A549 (cell line): ENCODE measurements at places on chromosomes 5 and 9. TPM values are rescaled to one million over a fixed set of nuclear protein-coding genes. Genes with fewer than 3 reads are reported as not detected.

Gene CDX1
- polyA plus RNA-seq, result not detected in 3 replicates

Gene FCHSD1
- 10.1 to 14.5 TPM (median 14.0 TPM) in 3 replicates for polyA plus RNA-seq

Gene DDX4
- 0.08 TPM in 1 of 3 replicates, not detected in the others for polyA plus RNA-seq

Gene TMEM252
- not detected in 3 replicates for polyA plus RNA-seq

Gene ISL1
- 0.04 TPM in 1 of 3 replicates, not detected in the others for polyA plus RNA-seq

Gene AFF4
- 20.8 to 22.4 TPM (median 22.1 TPM) in 3 replicates for polyA plus RNA-seq

Gene MAPK9
- 34.6 to 36.6 TPM (median 34.7 TPM) in 3 replicates for polyA plus RNA-seq

Gene NFIB
- polyA plus RNA-seq, result 10.7 to 13.2 TPM (median 12.0 TPM) in 3 replicates

Gene FLT4
- 2.1 to 3.0 TPM (median 2.6 TPM) in 3 replicates for polyA plus RNA-seq

Gene SOHLH1
- not detected in 3 replicates for polyA plus RNA-seq

Gene FOXD4L6
- not detected in 3 replicates for polyA plus RNA-seq

Gene BARX1
- polyA plus RNA-seq, result 6.3 to 7.8 TPM (median 7.3 TPM) in 3 replicates

GRCh38 chr9:89815903-89816573 is 211.2 kb downstream of the GADD45G start:
- no peak for DNase-seq

GRCh38 chr9:118521261-118521660 is 817.1 kb downstream of the TLR4 start:
- no peak for DNase-seq

- no peak for DNase-seq
Observed at GRCh38 chr9:88933607-88934379, 57.5 kb upstream of the S1PR3 start.

DNA sequence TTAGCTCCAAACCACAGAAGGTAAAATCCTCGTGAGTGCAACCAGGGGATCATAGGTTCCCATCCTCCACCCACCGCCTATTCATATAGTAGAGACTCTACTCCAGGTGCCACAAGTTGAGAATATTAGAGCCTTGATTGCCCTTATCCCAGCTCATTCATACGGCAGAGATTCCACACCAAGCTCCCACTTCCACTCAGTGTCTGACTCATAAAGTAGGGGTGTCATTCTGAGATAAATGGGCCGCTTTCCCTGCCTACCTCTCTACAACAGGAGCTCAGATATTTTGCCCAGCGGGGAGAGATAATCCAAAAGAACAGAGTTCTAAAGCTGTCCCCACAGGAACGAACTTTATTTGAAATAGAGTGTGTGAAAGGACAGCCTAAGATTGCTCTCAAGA is 9.4 kb downstream of the SLC22A4 start:
- DNase-seq, result no peak

DNA sequence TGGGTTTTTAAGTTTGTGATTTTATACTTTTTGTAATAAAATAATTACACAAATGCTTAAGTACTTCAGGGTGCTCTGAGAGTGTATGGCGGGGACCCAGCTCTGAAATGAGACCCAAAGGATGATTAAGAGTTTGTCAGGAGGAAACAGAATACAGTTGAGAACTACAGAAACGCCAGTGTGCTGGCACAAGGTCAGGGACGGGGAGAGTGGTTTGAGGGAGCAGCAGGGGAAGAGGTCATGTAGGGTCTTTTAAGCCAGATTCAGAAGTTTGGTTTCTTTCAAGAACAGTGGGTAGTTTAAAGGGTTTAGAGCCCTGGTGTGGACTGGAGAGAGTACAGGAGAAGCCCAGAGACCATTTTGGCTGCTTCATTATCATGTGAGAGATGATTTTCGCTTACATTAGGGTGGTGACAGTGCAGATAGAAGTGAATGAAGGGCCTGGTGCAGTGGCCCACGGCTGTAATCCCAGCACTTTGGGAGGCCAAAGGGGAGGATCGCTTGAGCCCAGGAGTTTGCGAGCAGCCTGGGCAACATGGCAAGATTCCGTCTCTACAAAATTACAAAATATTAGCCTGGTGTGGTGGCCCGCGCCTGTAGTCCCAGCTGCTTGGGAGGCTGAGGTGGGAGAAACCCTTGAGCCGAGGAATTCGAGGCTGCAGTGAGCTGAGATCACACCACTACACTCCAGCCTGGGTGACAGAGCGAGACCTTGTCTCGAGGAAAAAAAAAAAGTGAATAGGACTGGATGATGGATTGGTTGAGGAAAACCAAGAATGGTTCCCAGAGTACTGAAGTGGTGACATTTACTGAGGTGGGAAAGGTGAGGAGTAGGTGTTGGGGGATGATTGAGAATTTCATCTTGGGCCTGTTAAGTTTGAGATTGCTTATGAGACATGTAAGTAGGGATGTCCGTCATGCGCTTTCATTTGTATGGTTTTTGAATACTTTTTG is 1.4 kb upstream of the ETF1 start:
- DNase-seq, result no peak

DNA sequence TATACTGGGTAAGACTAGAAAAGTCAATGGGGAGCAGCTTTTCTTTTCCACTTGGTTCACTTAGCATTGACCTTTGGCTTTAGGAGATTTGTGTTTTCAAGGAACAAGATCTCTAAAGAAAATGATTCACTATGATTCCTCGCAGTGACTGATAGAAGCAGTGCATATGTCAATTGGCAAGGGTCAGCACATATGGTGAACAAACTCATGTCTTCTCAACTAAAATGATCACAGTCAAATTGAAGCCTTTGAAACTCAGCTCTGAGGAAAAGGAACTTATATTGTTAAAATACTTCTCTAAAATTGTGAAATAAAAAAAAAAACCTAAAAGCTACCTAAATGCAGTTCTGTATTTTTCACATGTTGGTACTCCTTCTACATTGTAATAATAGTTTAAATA is 43.2 kb upstream of the IL7R start:
- no peak for DNase-seq

DNA sequence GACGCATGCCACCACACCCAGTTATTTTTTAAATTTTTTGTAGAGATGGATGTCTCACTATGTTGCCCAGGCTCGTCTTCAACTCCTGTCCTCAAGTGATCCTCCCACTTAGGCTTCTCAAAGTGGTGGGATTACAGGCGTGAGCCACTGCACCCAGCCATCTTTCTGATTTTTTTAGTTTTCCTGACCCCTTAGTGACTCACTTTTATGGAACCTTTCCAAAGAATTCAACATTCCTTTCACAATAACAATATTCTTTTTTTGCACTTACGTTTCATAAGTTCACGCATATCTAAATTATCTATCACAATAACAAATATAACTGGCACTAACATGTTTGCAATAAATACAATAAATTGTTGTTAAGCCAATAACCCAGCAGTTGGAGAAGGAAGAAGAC is 8.5 kb downstream of the ELOVL7 start:
- no peak for DNase-seq

- no peak for DNase-seq
Observed at GRCh38 chr5:112616812-112617547, 120.7 kb upstream of the APC start.

- no peak for DNase-seq
Observed at GRCh38 chr5:180235077-180235476, 26.1 kb upstream of the RASGEF1C start.

- DNase-seq, result no peak
Observed at GRCh38 chr5:151139015-151139414, 18.6 kb downstream of the ANXA6 start.

DNA sequence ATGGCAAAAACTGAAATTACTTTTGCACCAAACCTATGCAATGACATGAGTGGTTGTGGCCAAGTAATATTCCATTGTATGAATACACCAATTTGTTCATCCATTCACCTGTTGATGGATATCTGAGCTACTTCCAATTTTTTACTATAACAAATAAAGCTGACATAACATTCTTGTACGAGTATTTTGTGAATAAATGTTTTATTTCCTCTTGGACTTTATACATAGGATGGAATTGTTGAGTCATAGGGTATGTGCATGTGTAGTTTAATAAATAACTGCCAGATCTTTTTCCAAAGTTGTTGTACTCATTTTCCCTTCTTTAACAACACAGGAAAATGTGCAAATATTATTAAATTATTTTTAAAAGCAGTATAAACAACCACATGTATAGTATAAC is 146.1 kb upstream of the ZNF462 start:
- DNase-seq, result no peak

DNA sequence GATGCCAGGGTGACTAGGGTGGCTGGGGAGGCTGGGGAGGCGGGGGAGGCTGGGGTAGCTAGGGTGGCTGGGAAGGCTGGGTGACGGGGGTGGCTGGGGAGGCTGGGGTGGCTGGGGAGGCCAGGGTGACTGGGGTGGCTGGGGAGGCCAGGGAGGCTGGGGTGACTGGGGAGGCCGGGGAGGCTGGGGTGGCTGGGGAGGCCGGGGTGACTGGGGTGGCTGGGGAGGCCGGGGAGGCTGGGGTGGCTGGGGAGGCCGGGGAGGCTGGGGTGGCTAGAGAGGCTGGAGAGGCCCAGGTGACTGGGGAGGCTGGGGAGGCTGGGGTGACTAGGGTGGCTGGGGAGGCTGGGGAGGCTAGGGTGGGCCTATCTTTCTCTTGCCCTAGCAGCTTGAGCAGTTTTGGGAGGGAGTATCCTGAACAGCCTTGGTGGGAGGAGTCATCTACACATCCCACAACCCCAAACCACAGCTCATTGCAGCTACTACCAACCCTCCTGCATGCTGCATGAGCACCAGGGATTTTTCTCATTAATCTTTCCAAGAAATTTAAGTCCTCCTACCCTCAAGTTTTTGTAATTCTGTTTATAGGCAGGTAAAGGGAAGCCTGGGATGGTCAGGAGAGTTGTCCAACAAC is 203.2 kb upstream of the IRX1 start:
- DNase-seq, result no peak

GRCh38 chr9:131464354-131465000 is 38.2 kb upstream of the POMT1 start:
- no peak for DNase-seq

- no peak for DNase-seq
Observed at GRCh38 chr9:107270580-107270979, 12.5 kb upstream of the RAD23B start.

DNA sequence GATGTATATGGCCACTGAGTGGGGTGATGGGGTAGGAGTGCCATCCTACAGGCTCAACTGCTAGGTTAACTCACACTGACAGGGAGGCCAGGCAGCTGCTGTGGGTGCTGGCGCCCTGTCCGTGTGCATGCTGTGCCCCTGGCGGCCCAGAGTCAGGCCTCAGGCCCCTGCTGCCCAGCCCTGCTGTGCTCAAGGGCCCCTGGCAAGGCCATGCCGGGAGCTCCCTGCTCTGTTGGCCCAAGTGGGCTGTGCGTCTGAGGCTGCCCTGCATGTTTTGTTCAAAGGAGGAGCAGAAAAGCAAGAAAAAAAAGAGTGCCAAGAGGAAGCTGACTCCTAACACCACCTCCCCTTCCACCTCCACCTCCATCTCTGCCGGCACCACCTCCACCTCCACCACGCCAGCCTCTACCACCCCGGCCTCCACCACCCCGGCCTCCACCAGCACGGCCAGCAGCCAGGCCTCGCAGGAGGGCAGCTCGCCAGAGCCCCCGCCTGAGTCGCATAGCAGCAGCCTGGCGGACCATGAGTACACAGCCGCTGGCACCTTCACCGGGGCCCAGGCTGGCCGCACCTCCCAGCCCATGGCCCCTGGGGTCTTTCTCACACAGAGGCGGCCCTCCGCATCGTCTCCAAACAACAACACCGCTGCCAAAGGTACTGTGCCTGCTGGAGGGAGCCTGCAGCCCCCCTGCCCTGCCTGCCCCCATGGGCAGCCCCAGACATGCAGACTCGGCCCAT is 100.1 kb downstream of the PHF2 start:
- no peak for DNase-seq

DNA sequence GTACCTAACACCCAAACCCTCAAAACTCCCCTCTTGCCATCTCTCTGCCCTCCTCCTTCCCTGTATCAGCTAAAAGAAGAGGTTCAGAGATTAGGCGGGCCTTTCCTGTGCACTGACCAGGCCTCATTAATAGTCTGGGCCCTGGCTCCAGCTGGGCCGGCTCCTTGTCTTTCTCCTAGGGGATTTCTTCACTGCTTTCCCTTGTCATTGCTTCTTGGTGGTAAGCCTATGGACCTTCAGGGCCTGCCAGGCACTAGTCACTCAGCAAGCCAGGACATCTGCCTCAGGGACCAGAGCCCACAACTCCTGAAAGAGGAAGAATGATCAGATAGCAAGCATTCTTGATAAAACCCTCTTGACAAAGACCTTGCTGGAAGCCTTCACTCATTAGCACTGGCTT is 50.9 kb downstream of the MRRF start:
- DNase-seq, result no peak

GRCh38 chr9:14198841-14199455 is 115.0 kb downstream of the NFIB start:
- DNase-seq, result no peak

- DNase-seq, result no peak
Observed at GRCh38 chr9:4585135-4585534, 77.0 kb upstream of the PLPP6 start.

DNA sequence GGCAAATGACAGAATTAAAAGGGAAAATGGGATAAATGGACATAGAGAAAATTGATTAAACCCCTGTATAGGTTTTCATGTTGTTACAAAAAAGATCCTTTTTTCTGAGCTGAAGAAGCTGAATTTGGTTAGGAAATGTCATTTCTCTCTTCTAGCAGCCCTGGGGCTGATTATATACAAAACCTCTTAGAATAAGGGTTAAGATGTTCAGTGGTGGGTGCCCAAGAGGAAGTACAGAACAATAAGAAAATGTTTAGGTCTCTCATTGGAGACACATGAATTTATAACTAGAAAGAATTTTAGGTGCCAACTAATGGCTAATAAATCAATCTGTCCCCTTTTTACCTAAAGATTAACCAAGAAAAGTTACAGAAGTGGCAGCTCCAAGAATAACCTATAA is 14.2 kb downstream of the ABHD17B start:
- no peak for DNase-seq

- DNase-seq, result no peak
Observed at GRCh38 chr5:1386274-1386717, 41.4 kb upstream of the CLPTM1L start.

- no peak for DNase-seq
Observed at GRCh38 chr5:150123542-150123941, 32.1 kb downstream of the PDGFRB start.

DNA sequence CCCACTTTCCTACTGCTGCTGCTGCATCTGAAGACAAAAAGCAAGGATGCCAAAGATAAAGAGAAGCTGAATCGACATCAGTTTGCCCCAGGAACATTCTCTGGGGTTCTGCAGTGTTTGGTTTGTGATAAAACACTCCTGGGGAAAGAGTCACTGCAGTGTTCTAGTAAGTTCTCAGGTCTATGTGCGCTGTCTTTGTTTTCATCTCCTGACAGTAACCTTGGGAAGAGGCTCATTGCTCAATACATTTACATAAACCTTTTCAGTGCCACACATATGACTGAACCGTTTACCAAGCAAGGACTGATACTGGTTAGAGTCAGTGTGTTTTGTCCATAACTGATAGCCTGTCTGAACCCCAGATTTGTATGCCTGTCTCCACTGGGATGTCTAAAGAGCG is 232.1 kb downstream of the ARHGEF28 start:
- DNase-seq, result no peak

DNA sequence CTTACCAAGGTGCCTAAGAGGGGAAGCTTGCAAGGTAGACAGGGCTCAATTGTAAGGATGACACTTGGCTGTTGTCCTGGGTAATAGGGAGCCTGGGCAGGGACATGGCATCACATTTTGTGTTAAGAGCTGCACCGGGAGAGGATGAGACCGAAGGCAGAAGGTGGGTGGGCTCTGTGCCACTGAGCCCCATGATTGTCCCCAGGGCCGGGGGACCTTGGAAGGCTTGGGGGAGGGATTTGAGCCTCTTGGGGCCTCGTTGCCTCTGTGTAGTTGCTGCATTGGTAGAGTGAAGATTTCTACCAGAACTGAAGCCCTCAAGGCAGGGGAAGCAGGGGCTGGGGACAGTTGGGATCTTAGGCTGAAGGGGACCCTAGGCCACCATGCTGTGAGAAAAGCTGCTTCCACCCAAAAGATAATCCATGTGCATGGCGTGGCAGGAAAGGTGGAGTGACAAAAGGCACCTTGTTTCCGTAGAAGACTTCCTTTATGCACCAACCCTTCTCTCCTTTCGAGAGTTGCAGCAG is 11.9 kb downstream of the FGF18 start:
- DNase-seq, result no peak
